ENCODE measurements at places on chromosomes 12 and 14.
A peak's percentile ranks its signal among the peaks of the same experiment; 100 is the strongest.

DNA sequence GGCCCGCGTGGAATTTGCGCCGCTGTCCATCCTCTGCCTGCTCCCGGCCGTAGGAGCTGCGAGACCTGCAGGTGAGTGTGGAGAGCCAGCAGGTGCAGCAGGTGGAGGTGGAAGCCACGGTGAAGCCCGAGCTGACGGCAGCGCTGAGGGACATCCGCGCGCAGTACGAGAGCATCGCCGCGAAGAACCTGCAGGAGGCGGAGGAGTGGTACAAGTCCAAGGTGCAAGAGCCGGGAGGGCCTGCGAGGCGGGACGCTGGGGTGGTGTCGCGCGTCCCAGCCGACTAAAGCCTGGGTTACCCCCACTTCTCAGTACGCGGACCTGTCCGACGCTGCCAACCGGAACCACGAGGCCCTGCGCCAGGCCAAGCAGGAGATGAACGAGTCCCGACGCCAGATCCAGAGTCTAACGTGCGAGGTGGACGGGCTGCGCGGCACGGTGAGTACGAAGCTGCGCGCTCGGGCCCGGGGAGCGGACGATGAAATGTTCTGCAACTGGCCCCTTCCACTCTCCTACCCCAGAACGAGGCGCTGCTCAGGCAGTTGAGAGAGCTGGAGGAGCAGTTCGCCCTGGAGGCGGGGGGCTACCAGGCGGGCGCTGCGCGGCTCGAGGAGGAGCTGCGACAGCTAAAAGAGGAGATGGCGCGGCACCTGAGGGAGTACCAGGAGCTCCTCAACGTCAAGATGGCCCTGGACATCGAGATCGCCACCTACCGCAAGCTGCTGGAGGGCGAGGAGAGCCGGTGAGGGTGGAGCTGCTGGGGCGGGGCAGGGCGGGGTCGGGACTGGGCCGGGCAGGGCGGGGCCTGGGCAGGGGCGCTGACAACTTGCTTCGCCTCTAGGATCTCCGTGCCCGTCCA is 2.1 kb downstream of the PRPH start:
- no peak for DNase-seq

DNA sequence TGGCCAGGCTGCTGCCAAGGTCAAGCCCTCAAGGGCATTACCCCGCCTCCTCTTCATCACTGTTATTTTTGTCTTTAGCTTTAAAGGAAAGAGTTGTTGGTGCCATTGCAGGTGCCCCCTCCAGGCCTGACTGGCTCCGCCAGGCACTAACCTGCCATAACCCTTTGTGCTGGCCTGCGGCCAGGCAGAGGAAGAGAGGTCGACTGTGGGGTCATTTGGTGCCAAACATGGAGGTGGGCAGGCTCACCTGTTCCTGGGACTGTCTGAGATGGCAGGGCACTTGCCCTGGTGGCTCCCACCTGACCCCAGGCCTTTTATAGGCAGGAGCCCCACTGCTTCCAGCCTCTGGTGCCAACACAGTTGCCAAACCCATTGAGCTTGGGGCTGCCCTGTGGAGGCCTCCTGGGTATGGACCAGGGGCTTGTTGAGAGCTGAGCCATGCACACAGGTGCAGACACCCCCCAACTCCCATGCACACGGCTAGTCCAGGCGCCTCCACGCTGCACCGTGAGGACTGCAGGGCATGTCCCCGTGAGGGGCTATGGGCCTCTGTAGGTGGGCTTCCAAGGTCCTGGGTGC is 29.4 kb upstream of the PLD4 start:
- DNase-seq: no peak

DNA sequence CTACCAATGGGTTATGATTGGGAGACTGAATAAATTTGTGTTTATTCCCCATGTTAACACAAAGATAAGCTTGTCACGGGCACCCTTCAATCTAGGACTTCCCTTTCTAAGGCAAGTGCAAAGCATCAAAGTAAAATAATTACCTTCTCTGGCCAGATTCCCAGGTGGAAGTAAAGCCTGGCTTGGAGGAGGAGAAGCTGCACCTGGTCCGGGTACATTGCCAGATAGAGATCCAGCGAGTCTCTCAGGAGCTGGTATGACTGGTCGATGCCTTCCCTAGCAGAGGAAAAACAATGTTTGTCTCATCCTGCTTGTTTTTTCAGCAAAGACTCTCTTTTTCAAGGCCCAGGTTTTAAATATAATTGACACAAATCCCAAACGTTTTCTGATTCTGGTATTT is 24.9 kb downstream of the FBXO21 start:
- no peak for DNase-seq

DNA sequence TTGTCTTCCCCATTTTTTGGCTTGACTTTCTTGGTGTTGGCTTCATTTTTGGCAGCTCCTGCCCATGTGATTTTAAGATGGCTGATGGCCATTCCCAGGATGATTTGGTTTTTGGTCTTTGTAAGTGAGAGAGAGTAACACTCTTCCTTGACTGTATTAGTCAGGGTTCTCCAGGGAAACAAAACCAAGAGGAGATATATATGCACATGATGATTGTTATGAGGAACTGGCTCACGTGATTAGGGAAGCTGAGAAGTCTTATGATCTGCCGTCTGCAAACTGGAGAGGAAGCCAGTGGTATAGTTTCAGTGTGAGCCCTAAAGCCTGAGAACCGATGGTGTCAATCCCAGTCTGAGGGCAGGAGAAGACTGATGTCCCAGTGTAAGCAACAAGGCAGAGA is 146.6 kb downstream of the NRXN3 start:
- no peak for DNase-seq

- DNase-seq: no peak
Observed at GRCh38 chr12:34605955-34606748, 583.9 kb downstream of the ALG10 start.

GRCh38 chr12:105921055-105921454 is 217.7 kb downstream of the NUAK1 start:
- no peak for DNase-seq

DNA sequence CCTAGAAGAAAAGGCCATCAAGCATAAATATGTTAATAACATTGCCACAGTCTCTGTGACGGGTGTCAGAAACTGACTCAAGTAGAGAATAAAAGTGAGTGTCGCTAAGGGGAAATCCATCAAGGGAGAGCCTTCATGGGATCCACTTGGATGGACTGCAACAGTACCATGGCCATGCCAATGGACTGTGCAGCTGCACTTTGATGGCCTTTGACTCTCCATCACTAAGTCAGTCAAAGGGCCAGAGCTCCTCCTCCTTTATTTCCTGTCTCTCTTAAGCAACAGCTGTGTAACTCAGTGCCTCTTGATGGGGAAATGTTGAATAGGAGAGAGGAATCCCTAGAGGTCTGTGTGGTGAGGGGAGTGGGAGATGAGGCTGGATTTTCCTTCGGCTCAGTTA is 335.2 kb downstream of the BMP4 start:
- DNase-seq: no peak

DNA sequence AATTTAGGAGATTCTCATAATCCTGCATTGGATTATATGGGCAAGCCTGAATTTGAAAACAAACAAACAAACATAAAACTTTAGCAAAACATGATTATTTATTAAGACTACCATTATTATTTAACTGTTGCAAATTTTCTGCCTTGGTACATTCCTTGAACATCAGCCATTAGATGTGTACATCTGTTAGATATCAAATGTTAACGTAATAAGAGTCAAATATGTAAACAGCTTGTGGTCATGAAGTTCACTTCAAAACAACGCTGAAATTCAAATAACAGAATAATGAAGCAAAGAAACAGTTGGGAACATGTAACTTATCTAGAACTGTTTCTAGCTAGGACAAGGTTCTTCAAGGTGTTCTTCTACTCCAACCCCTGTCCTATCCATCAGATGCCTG is 14.3 kb upstream of the TMX1 start:
- no peak for DNase-seq

DNA sequence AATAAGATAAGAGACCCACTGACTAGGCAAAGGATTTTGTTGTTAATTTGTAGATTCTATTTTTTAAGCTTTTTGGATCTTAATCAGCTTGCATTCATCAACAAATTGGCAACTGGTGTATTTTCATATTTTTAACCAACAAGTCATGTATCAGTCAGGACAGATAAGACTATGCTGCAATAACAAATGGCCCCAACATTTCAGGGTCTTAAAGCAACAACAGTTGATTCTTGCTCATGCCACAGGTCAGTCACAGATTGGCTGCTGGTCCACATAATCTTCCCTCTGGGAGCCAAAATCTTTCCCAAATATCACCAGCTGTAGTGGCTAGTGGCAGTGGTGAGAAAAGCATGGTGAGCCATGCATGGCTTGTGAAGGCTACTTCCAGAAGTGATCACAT is 21.9 kb upstream of the SERPINA12 start:
- no peak for DNase-seq

- DNase-seq: peak; percentile 11
Observed at GRCh38 chr12:67943141-67943892, 45.9 kb upstream of the IFNG-AS1 start.

DNA sequence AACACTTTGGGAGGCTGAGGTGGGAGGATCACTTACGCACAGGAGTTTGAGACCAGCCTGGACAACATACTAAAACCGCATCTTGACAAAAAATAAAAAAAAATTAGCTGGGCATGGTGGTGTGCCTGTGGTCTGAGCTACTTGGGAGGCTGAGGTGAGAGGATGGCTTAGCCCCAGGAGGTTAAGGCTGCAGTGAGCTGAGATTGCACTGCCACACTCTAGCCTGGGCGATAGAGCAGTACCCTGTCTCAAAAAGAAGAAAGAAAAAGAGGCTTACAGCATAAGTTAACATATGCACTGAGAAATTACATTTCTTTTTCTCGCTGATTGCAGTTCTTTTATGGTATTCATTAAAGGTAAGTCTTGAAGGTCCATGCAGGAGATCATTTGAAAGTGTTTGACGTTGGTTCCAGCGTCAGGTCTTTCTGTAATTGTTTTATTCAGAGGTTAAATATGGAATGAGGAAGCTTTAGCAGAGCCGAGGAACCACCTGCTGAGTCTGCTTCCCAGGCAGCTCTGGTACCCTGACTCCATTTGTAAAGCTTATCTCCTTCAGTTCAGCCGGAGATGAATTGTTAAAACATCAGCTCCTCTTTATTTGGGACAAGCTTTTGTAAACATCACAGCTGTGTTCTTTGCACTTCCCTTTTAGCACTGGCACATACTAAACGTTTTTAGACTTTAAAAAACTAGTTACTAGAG is 18.5 kb downstream of the SFSWAP start:
- DNase-seq: no peak

- no peak for DNase-seq
Observed at GRCh38 chr12:53750812-53751335, 905 bp downstream of the CISTR start.

GRCh38 chr14:59240356-59240755 is 51.9 kb downstream of the DAAM1 start:
- DNase-seq: no peak

- no peak for DNase-seq
Observed at GRCh38 chr14:79254069-79254775, 957.1 kb downstream of the DIO2 start.

DNA sequence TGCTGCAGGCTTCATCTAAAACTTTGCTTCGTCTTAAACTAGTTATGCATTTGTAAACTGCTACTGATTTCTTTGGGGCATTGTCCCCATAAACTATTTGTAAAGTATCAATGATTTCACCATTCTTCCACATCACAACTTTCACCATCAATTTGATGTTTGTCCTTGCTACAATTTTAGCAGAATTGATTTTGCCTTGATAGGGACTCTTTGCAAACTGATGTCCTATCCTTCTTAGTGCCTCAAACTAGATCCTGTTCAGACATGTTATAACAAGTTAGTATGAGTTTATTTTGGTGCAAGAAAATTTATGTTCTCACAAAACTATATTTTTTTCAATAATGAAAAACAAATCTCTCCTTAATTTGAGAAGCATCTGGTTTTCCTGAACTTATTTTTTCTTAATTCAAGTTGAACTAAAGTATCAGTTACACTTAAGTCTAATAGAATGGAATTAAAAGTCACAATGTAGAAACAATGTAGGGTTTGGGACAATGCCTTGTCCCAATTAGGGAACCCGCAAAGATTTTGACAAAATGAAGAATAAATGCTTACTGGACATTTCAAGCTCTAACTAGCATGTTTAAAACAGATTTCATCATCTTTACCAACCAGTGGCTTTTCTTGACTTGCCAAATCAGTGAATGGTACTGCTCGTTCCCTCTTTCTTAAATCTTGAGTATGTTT is 10.1 kb upstream of the ARID4A start:
- no peak for DNase-seq

GRCh38 chr14:54447231-54447692 is 6.1 kb upstream of the CNIH1 start:
- no peak for DNase-seq

DNA sequence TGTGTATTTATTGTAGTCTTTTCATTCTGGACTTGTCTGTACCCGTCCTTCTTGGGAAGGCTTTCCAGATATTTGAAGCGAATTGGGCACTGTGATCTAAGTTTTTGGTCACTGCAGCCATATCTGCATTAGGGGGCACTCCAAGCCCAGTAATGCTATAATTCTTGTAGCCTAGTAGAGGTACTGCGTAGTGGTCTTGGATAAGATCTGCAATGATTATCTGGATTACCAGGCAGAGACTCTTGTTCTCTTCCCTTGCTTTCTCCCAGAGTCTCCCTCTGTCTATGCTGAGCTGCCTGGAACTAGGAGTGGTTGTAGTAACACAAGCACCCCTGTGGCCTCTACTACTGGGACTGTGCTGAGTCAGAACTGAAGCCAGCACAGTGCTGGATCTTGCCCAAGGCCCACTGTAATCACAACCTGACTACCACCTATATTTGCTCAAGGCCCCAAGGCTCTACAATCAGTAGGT is 30.0 kb downstream of the SLC38A2 start:
- no peak for DNase-seq

- no peak for DNase-seq
Observed at GRCh38 chr14:71238835-71239234, 331.6 kb downstream of the PCNX1 start.

- DNase-seq: no peak
Observed at GRCh38 chr14:52494444-52494843, 57.9 kb downstream of the TXNDC16 start.

DNA sequence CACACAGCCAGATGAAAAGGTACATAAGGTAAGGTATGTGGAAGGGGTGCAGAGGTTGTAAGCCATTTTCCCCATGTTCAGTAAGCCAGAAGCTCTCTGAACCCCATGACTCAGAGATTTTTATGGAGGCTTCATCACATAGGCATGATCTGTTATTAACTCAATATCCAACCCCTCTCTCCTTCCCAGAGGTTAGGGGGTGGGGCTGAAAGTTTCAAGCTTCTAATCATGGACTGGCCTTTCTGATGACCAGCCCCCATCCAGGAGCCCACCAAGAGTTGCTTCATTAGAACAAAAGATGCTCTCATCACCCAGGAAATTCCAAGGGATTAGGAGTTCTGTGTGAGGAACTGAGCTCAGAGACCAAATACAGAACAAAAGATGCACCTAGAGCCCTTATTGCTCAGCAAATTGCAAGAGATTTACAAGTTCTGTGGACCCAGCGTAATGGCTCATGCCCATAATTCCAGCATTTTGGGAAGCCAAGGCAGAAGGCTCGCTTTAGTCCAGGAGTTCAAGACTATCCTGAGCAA is 103.2 kb upstream of the DAAM1 start:
- no peak for DNase-seq

- DNase-seq: no peak
Observed at GRCh38 chr12:57725851-57726150, 12.7 kb downstream of the AGAP2 start.

All from stimulated activated CD4-positive, alpha-beta T cell treated with anti-CD3 and anti-CD28 coated beads, TNF-alpha, amount 100 ng/mL, for 1 hour (primary cell).